ENCODE measurements at places on chromosomes 5 and 9. TPM values are rescaled to one million over a fixed set of nuclear protein-coding genes. Genes with fewer than 3 reads are reported as not detected.

Gene KCNIP1
- not detected for total RNA-seq

Gene DPM2
- 41.9 TPM for total RNA-seq

Gene GZMA
- total RNA-seq, result not detected

Gene AQP3
- total RNA-seq, result 0.93 TPM

Gene SHB
- 22.3 TPM for total RNA-seq

Gene CDH6
- total RNA-seq, result not detected

Gene CCIN
- 0.22 TPM for total RNA-seq

Gene C9orf50
- total RNA-seq, result not detected

Gene NRARP
- total RNA-seq, result 50.0 TPM

Gene KLF9
- total RNA-seq, result 17.2 TPM

Gene PPP2R2B
- total RNA-seq, result not detected

Gene ISL1
- 1.1 TPM for total RNA-seq

Gene SMIM27
- total RNA-seq, result 11.5 TPM

Gene SEC61B
- 241 TPM for total RNA-seq

Gene KYAT1
- total RNA-seq, result 8.0 TPM

Gene CAMK2A
- not detected for total RNA-seq

Gene NR5A1
- total RNA-seq, result not detected

Gene PTCH1
- total RNA-seq, result 14.4 TPM

DNA sequence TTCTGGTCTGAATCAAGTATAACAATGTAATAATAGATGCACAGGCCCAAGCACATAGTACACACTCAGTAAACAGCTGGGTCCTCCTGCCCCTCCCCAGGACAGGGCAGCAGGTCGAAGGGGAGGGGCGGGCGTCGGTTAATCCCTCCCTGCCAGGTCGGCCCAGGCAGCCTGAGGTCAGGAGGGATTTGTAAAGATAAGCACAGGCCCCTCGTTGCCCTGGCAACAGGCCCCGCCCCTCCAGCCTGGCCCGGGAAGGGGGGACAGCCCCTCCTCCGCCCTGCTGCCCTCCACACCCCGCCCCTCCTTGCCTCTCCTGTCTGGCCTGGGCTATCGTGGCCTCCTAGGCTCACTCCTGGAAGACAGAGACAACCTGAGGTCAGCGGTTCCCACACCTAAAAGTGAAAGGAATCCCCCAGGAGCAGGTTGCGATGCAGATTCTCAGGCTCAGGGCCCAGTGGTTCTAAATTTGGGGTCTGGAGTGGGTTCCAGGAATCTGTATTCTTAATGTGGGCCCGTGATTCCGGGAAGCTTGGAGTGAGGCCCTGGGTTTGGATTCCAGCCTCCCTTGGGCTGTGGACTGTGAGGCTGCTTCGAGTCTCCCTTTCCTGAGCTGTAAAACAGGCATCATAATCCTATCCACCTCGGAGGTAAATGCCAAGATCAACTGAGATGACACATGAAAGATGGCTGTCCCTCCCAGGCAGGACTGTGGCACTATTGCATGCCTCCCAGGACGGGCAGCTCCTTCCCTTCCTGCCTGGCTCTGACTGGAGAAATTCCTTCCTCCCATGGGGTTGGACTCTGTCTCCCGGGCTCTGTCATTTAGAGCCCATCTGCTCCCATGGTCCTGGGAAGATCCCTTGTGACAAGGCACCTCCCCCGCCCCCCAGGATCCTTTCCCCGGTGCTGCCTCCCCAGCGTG lies 4.4 kb downstream of the CRB2 start:
- no peak overlapping the region for H3K4me3 ChIP-seq
- DNase-seq, result no peak
- no peaks in the 10 kb centered on the region for H3K36me3 ChIP-seq
- no peak overlapping the region for H3K27ac ChIP-seq
- no peaks in the 10 kb centered on the region for H3K4me1 ChIP-seq

DNA sequence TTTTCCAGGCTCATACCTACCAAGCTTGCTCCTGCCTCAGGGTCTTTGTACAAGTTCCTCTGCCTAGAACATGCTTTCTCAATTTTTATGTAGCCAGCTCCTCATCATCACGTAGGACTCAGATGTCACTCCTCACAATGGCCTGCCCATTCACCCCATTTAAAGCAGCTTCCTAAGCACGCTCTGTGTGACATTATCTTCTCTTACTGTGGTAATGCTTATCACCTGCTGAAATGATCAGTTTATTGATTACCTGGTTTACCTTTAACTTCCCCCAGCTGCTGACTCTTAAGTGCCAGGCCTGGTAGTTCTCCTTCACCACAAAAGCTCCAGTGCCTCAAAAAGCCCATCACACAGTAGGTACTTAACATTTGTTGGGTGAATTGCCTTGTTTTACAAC lies 13.6 kb downstream of the FUBP3 start:
- no peaks in the 10 kb centered on the region for H3K27me3 ChIP-seq
- no peak overlapping the region for H3K27ac ChIP-seq
- H3K4me3 ChIP-seq, result no peak overlapping the region
- no peaks in the 10 kb centered on the region for H3K4me1 ChIP-seq
- peaks cover 5% of the 10 kb centered on the region for H3K36me3 ChIP-seq

- H3K4me1 ChIP-seq, result peaks cover 8% of the 10 kb centered on the region
- H3K4me3 ChIP-seq, result peak overlapping the region; percentile 74
- H3K36me3 ChIP-seq, result no peaks in the 10 kb centered on the region
- H3K27ac ChIP-seq, result no peak overlapping the region
Observed at GRCh38 chr5:180353980-180354452, 880 bp upstream of the GFPT2 start.

GRCh38 chr5:165086465-165086864 lies 1581.0 kb downstream of the MAT2B start:
- no peaks in the 10 kb centered on the region for H3K4me1 ChIP-seq
- no peak overlapping the region for H3K27ac ChIP-seq
- H3K4me3 ChIP-seq, result no peak overlapping the region

- H3K4me3 ChIP-seq, result no peak overlapping the region
- H3K27ac ChIP-seq, result no peak overlapping the region
- no peaks in the 10 kb centered on the region for H3K36me3 ChIP-seq
- DNase-seq, result no peak
Observed at GRCh38 chr9:128243215-128244018, 32.4 kb downstream of the GOLGA2 start.

DNA sequence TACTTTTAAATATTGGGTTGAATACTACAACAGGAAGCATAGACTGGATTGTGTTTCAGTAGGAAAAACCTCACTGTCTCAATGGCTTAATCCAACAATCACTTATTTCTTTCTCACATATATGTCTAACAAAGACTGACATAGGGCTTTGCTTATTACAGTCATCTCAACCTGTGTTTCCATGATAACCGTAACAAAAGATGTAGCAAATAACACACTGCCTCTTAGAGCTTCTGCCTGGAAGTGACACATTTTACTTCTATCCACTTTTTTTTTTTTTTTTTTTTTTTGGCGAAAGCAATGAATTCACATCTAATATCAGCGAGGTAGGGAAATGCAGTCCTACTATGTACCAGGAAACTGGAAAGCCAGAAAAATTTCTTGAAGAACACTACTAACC lies 204.9 kb upstream of the CDKN2B start:
- H3K27ac ChIP-seq, result no peak overlapping the region
- H3K27me3 ChIP-seq, result no peaks in the 10 kb centered on the region
- no peak overlapping the region for H3K4me3 ChIP-seq
- H3K4me1 ChIP-seq, result peaks cover 30% of the 10 kb centered on the region
- H3K36me3 ChIP-seq, result no peaks in the 10 kb centered on the region

- H3K27ac ChIP-seq, result no peak overlapping the region
- H3K36me3 ChIP-seq, result no peaks in the 10 kb centered on the region
- no peaks in the 10 kb centered on the region for H3K27me3 ChIP-seq
- no peak overlapping the region for H3K4me3 ChIP-seq
- no peak for DNase-seq
Observed at GRCh38 chr5:173303878-173304590, 24.2 kb downstream of the STC2 start.

DNA sequence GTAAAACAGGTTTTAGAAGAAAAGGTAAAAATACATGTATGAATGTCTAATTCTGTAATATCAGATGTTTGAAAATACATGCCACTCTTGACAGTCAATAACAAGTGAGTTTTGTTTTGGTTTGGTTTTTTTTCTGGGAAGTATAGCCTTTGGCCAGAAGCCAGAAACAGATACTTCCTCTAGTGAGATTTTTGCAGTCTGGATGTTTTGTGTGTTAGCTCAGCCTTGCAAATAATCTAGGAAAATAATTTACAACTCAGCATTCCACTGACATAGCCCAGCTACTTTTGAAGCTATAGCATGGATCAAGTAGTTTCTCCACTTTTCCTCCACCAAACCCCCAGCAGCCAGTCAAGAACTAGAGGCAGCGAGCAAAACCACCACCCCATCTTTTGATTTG lies 56.7 kb downstream of the SLC1A1 start:
- H3K36me3 ChIP-seq, result no peaks in the 10 kb centered on the region
- H3K27me3 ChIP-seq, result no peaks in the 10 kb centered on the region
- peak; percentile 87 for DNase-seq

GRCh38 chr9:129333617-129334104 lies 155.6 kb upstream of the IER5L start:
- no peak overlapping the region for H3K27ac ChIP-seq
- H3K4me3 ChIP-seq, result no peak overlapping the region
- no peaks in the 10 kb centered on the region for H3K27me3 ChIP-seq

- no peaks in the 10 kb centered on the region for H3K27me3 ChIP-seq
- DNase-seq, result no peak
- no peak overlapping the region for H3K4me3 ChIP-seq
- no peaks in the 10 kb centered on the region for H3K36me3 ChIP-seq
Observed at GRCh38 chr5:62771341-62771740, 192.7 kb downstream of the LRRC70 start.

- H3K4me1 ChIP-seq, result peaks cover 7% of the 10 kb centered on the region
- H3K4me3 ChIP-seq, result no peak overlapping the region
- no peaks in the 10 kb centered on the region for H3K36me3 ChIP-seq
- no peaks in the 10 kb centered on the region for H3K27me3 ChIP-seq
- H3K27ac ChIP-seq, result no peak overlapping the region
Observed at GRCh38 chr5:82158755-82159413, 119.3 kb downstream of the RPS23 start.

DNA sequence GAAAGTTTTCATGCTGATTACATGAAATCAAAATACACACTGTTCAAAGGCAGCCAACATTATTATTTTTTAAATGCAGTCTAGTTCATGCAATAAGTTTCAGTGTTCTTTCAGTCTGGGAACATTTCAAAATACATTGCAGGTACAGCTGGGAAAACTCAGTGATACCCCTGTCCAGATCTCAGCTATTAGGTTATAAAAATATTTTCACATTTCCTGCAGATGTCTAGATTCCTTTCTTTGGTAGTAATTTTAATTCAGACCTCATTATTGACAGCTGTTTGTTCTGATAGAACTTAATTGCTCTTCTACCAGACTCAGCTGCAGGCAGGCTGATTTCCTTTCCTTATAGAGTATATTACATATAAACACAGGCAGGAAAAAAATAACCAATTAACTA lies 556.8 kb upstream of the DMAC1 start:
- no peaks in the 10 kb centered on the region for H3K27me3 ChIP-seq
- H3K4me1 ChIP-seq, result peaks cover 16% of the 10 kb centered on the region
- H3K36me3 ChIP-seq, result no peaks in the 10 kb centered on the region
- no peak overlapping the region for H3K4me3 ChIP-seq
- H3K27ac ChIP-seq, result no peak overlapping the region
- DNase-seq, result peak; percentile 79

GRCh38 chr5:172775326-172776234 lies 4.6 kb upstream of the DUSP1 start:
- H3K27ac ChIP-seq, result no peak overlapping the region
- H3K4me1 ChIP-seq, result peaks cover 26% of the 10 kb centered on the region
- no peak overlapping the region for H3K4me3 ChIP-seq
- no peaks in the 10 kb centered on the region for H3K27me3 ChIP-seq
- no peak for DNase-seq
- no peaks in the 10 kb centered on the region for H3K36me3 ChIP-seq

GRCh38 chr5:33282696-33283095 lies 158.1 kb upstream of the TARS1 start:
- H3K27ac ChIP-seq, result no peak overlapping the region
- DNase-seq, result peak; percentile 46
- no peaks in the 10 kb centered on the region for H3K4me1 ChIP-seq
- H3K27me3 ChIP-seq, result no peaks in the 10 kb centered on the region

- H3K4me3 ChIP-seq, result no peak overlapping the region
- H3K36me3 ChIP-seq, result no peaks in the 10 kb centered on the region
- no peak for DNase-seq
- H3K27me3 ChIP-seq, result no peaks in the 10 kb centered on the region
- H3K4me1 ChIP-seq, result no peaks in the 10 kb centered on the region
- H3K27ac ChIP-seq, result no peak overlapping the region
Observed at GRCh38 chr9:135461936-135462335, 17.6 kb upstream of the PPP1R26 start.

DNA sequence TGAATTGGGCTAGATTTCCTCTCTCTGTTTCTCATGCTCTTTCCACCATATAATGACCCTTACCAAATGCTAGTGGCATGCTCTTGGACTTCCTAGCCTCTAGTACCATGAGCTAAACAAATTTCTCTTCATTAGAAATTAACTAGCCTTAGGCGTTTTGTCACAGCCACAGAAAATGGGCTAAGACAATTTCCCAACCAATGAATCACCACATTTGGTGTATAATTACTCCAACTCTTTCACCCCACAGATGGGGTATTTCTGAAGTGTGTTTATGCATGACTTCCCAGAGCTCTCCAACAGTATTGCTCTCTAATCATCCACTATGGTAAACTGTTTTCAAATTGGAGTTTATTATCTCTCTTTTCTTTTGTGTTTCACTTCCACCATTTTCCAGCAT lies 1041.1 kb upstream of the COX7C start:
- H3K27me3 ChIP-seq, result no peaks in the 10 kb centered on the region
- DNase-seq, result no peak
- no peak overlapping the region for H3K4me3 ChIP-seq
- H3K36me3 ChIP-seq, result no peaks in the 10 kb centered on the region
- H3K27ac ChIP-seq, result no peak overlapping the region
- H3K4me1 ChIP-seq, result no peaks in the 10 kb centered on the region

DNA sequence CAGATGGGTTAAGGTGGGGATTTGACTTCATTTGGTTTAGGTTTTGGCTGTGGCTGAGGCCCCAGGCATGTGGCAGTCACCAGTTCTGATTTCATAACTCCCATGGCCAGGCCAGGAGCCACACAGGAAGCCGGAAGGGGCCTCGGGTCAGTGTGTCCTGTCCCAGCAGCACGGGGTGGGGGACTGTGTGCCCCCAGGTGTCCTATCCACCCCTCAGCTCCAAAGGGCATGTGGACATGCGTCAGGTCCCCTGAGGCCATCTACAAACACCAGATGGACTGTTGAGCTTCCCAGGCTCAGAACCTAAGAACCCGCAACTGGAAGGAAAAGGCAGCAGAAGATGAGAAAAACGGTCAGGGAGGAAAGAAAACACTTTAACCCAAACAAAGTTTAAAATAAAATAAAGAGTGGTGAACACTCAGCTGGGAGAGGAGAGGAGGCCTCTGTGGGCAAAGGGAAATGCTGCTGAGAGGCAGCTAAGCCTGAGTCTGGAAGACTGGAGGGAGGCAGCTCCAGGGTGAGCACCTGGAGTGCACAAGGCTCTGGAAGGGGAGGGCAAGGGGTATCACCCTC lies 260.8 kb downstream of the AUH start:
- H3K27me3 ChIP-seq, result peaks cover 6% of the 10 kb centered on the region
- no peaks in the 10 kb centered on the region for H3K36me3 ChIP-seq
- DNase-seq, result no peak
- H3K27ac ChIP-seq, result no peak overlapping the region
- H3K4me1 ChIP-seq, result peaks cover 2% of the 10 kb centered on the region

- H3K4me1 ChIP-seq, result no peaks in the 10 kb centered on the region
- peak; percentile 29 for DNase-seq
- H3K4me3 ChIP-seq, result no peak overlapping the region
- no peaks in the 10 kb centered on the region for H3K36me3 ChIP-seq
- no peaks in the 10 kb centered on the region for H3K27me3 ChIP-seq
Observed at GRCh38 chr5:116557669-116558271, 16.9 kb downstream of the SEMA6A start.

All from endothelial cell of umbilical vein (primary cell).